ENCODE measurements at places on chromosomes 16 and 17.

DNA sequence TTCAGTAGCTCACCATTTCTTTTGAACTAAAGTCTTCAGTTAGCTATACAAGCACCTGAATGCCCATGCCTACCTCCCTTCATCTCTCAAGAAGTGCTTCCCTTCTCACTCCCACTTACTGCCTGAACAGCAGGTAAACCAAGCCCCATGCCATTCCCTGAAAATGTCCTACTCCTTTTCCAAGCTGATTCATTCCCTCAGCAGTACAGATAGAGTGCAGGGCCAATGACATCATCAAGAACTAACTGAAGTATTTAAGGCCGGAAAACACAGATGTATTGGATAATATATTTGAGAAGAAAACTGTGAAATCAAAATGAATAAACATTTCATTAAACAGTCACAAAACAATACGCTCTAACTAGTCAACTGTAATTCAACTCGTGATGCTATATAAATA is 478.8 kb upstream of the CDH11 start:
- DNase-seq, result no peak

GRCh38 chr16:56999409-57000270 is 10.3 kb downstream of the NLRC5 start:
- DNase-seq, result peak; percentile 37

DNA sequence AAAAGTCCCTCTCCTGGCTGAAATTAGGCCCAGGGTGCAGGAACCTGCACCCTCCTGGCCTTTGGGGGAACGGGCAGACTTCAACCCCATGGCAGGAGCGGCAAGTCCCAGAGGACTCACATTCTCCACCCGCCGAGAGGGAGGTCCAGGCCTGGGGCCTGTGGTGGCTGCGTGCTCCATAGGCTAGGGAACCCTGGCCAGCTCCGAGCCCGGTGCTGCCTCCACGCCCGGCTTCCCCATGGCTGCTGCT is 130 bp downstream of the CCDC78 start:
- no peak for DNase-seq

DNA sequence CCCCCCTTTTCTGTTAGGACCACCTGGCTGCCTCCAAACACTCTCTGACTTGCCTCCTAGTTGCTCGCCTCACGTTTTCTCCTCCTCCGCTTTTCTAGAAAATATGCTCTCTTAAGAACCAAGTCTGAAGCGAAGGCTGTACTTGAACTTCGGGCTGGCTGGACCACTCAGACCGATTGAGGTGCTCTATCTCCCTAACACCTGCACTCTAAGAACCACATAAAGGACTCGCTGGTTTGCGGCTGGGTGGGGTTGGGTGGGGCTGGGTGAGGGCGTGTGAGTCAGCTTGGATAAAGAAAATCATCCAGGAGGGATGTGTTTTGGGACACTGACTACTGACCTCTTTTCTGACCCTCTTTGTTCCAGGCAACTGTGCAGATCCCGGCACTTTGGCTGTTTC is 22.9 kb upstream of the TMEM220 start:
- no peak for DNase-seq
